ENCODE measurements at places on chromosomes 12 and 14.

- DNase-seq, result no peak
These were observed 34.2 kb downstream of the STXBP6 start for GRCh38 chr14:25015761-25016160.

DNA sequence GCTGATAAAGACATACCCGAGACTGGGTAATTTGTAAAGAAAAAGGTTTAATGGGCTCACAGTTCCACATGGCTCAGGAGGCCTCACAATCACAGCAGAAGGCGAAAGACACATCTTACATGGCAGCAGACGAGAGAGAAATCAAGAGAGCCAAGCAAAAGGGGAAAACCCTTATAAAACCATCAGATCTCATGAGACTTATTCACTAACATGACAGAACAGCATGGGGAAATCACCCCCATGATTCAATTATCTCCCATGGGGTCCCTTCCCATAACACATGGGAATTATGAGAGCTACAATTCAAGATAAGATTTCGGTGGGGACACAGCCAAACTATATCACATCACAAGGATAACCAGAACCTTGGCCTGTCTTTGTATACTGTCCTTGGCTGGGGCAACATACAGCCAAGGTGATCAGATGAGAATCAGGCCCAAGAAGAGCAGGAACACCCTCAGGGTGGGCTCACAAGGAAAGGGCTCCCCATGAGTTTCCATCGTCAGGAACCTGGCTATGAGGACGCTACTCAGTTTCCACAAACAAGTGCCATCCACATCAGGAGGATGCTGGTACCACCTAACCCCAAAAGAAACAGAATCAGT lies 152.7 kb downstream of the FOXN3 start:
- no peak for DNase-seq

- no peak for DNase-seq
These were observed 21.3 kb upstream of the LDHB start for GRCh38 chr12:21678959-21679358.

GRCh38 chr14:73168274-73168673 lies 32.0 kb downstream of the PSEN1 start:
- DNase-seq, result no peak

DNA sequence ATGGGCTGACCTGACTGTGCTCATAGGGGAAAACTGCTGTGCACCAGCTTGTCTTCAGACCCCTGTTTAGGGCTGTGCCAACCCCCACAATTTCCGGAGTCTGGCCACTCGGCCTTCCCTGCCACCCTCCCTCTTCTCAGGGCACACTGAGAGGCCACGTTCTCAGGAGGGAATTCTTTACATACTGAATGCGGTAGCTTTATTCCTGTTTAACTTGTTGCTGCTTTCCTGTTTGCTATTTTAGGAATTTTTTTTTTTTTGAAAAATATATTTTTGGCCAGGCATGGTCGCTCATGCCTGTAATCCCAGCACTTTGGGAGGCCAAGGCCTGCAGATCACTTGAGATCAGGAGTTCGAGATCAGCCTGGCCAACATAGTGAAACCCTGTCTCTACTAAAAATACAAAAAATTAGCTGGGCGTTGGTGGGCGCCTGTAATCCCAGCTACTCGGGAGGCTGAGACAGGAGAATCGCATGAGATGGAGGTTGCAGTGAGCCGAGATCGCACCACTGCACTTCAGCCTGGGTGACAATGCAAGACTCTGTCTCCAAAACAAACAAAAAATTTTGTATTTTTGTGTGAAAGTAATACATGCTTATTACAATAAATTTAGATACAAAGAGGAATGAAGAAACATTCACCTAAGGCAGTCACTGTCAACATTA lies 39.5 kb downstream of the TPCN1 start:
- DNase-seq, result no peak

GRCh38 chr12:62562846-62563245 lies 96.2 kb downstream of the MON2 start:
- no peak for DNase-seq

DNA sequence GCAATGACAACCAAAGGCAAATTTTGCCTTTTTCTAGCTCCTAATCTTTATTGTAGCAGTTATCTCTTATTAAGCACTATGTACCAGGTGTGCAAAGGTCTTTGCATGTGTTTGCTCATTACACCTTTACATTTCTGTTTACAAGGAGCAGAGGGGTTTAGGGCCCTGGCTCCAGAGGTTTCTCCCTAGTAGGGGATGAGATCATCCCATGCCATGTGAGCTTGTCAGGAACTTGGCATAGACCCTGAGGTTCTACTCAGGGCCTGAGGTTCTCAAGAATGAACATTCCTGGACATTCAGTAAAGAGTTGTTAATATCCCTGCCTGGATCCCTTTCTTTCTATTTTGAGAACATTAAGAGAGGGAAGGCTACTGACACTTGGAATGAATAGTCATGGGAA lies 292.0 kb downstream of the RPAP3 start:
- no peak for DNase-seq

DNA sequence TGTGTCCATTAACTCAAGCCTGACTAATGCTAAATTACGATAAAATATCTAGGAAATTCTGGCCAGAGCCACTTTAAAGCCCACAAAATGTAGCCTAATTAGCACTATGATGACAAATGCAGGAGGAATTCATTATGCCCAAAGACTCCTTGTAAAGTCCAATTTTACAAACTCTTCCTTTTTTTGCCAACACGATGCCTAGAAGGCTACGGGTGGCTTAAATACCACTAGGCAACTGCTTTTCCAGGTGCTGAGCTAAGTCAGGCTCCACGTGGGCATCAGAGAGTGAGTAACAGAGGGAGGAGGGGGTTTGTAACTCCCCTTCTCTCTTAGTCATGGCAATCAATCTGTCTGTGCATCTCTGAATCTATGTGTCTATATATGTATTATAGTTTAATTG lies 172.4 kb upstream of the NTF3 start:
- no peak for DNase-seq

DNA sequence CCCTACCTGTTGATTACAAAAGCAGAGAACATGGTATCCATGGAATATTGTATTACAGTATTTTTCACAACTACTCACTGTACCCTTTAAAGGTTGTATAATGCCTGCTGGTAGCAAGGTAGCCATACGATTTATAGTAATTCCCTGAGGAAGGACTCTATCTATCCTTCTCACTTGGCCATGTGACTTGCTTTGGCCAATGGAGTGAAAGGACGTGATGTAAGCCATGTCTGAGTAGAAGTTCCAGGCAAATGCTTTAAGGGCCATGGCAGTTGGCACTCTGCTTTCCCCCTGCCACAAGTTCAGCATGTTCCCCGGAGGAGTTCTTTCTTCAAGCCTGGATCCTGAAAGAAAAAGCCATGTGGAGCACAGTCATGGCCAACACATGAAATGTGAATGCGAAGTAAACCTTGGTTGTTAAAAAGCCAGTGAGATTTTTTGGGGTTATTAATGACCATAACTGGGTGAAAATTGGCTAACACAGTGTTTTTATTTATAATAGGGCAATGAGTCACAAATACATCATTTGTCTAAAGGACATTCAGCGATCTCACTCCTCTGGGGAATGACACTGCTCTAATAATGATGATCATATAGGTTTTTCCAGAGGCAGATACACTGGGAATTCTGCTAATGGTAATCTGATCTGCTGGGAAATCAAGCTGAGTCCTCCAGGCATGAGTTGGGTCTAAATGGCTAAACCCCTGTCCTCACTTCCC lies 67.4 kb upstream of the SLC38A2 start:
- no peak for DNase-seq

DNA sequence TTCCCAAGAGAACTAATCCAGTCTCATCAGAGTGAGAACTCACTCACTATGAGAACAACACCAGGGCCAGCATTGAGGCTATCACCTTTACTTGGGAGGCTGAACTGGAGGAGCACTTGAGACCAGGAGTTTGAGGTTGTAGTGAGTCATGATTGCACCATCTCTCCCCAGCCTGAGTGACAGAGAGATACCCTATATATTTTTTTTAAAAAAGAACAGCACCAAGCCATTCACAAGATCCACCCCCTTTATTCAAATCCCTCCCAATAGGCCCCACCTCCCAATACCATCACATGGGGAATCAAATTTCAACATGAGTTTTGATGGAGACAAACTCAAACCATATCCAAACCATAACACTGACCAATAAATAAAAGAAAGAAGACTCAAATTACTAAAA lies 3.7 kb upstream of the TMX1 start:
- no peak for DNase-seq

DNA sequence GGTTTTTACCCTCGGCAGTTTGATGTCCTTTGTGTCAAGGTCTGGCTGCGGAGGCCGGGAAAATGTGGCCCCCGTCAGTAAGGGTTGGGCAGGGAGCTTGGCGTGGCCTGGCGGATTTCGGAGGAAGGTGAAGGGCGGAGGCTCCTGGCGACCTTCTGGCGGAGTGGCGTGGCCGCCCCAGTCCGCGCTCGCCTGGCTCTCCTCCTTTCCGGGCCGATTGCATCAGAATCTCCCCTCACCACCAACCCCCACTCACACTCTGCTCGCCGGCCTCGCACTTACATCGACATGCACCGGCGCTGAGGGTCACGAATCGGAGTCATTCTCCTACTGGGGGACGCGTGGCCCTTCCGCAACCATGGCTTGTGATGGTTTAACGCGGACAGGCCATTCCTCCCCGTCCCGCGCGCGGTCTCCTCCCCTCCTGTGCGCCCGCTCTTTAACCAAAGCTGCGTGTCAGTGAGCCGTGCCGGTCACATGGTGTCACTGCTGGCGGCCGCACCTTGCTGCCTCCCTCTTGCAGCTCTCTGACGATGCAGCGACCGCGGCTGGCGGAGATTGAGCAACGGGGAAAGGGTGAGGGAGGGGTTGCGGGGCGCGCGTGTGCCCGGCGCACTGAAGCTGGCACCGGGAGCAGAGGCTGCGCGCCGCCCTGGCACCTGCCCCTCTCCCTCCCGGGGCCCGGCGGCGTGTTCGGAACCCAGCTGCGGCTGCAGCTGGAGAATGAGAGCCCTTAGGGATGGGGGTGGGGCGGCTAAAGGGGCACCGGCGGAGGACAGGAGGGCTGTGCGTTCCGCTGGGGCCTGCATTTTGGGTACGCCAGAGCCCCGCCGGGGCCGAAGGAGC lies at the start of gene SLC38A1:
TSS of gene SLC38A1 (minus strand) at position 461 of the 846 bp plus-strand sequence. CDS start 29,243 bp downstream, outside the sequence.
- DNase-seq, result peak; percentile 61

DNA sequence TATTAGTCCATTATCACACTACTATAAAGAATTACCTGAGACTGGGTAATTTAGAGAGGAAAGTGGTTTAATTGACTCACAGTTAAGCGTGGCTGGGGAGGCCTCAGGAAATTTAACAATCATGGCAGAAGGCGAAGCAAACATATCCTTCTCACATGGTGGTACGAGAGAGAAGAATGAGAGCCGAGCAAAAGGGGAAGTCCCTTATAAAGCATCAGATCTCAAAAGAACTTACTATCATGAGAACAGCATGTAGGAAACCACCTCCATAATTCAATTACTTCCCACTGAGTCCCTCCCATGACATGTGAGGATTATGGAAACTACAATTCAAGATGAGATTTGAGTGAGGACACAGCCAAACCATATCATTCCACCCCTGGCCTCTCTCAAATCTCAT lies 422.6 kb downstream of the MDGA2 start:
- DNase-seq, result peak; percentile 51

GRCh38 chr12:96400631-96401075 lies 414 bp upstream of the CDK17 start:
- no peak for DNase-seq

GRCh38 chr14:62216121-62216520 lies 453.9 kb downstream of the SNAPC1 start:
- no peak for DNase-seq

DNA sequence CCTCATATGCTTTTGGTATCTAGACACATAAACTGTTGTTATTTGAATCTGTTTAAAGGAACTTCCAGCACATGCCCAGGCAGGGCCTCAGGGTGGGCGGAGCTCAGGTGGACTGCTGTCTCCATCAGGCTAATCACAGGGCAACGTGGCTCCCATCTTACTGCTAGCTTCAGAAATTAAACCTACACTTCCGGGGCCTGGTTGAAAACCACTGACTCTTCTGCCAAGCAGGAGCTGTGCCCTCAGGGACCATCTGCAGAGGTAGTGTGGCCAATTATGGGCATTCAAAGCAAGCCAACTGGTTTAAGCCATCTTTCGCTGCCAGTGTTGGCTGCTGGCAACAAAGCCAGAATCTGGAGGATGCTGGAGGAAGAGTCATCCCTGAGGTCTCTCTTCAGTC lies 97.5 kb downstream of the TMX1 start:
- DNase-seq, result no peak

DNA sequence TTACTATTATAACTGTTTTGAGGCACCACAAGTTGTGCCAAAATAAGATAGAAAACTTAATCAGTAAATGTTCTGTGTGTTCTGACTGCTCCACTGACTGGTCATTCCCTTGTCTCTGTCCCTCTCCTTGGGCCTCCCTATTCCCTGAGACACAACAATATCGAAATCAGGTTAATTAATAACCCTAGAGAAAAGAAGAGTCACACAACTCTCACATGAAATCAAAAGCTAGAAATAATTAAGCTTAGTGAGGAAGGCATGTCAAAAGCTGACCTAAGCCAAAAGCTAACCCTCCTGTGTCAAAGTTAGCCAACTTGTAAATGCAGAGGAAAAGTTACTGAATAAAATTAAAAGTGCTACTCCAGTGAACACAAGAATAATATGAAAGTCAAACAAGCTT lies 53.8 kb upstream of the CCDC196 start:
- DNase-seq, result no peak

DNA sequence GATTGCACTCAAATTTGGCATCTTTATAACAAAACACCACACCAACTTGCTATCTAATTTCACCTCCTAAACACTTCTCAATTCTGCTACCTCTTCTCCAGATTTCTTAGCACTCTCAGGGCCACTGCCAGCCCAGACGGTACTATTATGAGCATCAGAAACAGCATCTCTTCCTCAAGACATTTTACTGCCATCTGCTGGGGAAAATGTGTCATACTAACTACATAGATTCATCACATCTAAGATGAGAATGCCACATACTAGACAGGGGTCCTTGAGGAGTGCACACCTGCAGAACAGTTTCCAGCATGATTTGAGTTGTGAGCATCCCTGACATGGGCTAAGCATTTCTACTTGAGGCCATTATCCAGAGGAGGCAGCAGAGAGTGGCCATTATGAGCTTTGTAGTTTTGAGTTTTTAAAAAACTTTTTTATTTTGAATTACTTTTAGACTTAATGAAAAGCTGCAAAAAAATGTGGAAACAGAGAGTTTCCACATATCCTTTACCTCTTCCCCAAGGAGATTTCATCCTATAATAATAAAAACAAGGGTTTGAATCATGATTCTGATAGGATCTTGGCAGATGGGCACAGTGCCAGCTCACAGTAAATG lies 15.1 kb upstream of the GRIP1 start:
- DNase-seq, result peak; percentile 31

- DNase-seq, result peak; percentile 61
These were observed 25.6 kb upstream of the MAP1LC3B2 start for GRCh38 chr12:116533343-116534251.

DNA sequence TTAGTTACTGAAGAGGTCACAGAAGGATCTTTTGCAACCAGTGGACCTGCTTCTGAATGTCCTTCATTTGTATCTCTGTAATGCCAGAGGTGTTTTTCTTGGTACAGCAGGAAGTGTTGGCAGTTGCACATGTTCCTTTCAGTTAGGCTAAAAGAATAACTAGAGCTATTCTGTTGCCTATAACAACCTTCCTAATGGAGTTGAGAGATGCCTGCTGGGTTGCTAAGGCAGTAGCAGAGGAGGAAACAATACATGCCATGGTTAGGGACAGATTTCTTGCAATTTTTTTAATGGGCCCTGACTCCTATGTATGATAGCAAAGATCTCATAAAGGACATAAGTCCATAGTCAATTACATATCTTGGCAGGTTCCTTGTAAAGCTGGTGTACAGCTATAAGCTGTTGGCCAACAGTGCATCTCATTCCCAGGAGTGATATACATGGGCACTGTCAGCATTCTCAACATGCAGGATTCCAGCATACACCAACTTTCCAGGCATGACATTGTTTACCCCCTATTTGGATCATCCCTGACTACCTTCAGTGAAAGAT lies 556.6 kb downstream of the CCER1 start:
- no peak for DNase-seq

All from KG1 (cell line).